Glomerular endothelial cell (primary cell): ENCODE measurements at places on chromosomes 1 and 21.

GRCh38 chr1:210703593-210703992 lies 374.9 kb downstream of the HHAT start:
- no peak for DNase-seq

- DNase-seq, result peak; percentile 81
Measured at GRCh38 chr1:207309745-207310273, 11.7 kb upstream of the CD55 start.

DNA sequence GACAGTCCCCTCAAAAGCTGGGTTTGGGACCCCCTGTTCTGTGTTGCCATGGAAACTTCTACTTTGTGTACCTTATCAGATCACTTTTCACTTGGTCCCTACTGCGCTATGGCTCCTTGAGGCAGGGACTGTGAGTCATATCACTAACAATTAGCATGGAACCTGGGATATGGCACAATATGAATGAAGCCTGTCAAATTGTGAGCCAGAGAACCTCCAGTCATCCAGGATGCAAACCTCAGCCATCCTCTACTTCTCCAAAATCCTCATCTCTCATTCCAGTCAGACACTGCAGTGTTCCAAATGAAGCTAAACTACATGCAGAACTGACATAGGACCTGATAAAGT lies 11.2 kb upstream of the CAPZB start:
- DNase-seq, result no peak

- DNase-seq, result no peak
Measured at GRCh38 chr1:216722821-216723220, 408 bp downstream of the ESRRG start.

- DNase-seq, result no peak
Measured at GRCh38 chr21:41207401-41208375, 39.7 kb downstream of the BACE2 start.

GRCh38 chr1:36944883-36945282 lies 89.4 kb downstream of the GRIK3 start:
- DNase-seq, result no peak

GRCh38 chr1:3539707-3540425 lies 71.4 kb downstream of the MEGF6 start:
- DNase-seq, result no peak

DNA sequence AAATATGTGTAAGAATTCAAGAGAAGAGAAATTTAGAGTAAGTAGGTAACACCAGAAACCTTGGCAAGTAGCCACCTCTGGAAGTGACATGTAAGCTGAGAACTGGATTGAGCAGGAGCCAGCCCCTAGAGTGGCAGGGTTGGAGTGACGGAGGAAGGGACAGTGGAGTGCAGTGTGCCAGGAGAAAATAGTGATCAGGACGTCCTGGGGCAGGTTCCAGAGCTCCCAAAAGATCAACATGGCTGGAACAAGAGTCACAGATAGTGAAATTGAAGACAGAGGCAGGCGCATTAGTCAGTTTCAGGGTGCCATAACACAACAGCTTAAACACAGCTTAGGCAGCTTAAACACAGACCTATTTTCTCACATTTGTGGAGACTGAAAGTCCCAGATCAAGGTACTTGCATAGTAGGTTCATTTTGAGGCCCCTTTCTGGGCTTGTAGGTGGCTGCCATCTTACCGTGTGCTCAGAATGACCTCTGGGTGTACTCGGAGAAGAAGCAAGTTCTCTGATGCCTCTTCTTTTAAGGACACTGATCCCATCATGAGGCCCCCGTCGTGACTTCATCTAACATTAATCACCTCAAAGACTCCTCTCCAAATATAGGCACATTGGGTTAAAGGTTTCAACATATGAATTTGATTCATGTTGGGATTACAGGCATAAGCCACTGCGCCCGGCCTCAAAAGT lies 37.2 kb downstream of the GNPAT start:
- no peak for DNase-seq

GRCh38 chr1:235923466-235924021 lies 56.8 kb upstream of the LYST start:
- no peak for DNase-seq

DNA sequence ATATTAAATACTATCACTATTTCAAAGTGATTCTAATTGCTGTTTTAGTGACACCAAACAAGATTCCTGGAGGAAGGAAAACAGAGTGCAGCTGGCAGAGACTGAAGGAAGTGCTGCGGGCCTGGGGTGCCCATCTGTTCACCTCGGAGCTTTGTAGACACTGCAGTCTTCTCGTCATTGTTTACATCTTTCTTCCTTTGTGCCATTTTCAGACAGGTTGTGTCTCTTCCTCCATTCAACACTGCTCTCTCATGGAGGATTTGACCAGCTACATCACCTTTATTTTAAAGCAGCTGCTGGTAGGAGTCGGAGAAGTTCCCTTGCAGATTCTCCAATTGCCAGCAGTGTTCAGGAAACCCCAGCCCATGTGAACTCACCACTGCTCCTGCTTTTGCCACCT lies 37.3 kb downstream of the ABCA4 start:
- no peak for DNase-seq

GRCh38 chr1:151324390-151324930 lies 2.8 kb downstream of the PI4KB start:
- no peak for DNase-seq

DNA sequence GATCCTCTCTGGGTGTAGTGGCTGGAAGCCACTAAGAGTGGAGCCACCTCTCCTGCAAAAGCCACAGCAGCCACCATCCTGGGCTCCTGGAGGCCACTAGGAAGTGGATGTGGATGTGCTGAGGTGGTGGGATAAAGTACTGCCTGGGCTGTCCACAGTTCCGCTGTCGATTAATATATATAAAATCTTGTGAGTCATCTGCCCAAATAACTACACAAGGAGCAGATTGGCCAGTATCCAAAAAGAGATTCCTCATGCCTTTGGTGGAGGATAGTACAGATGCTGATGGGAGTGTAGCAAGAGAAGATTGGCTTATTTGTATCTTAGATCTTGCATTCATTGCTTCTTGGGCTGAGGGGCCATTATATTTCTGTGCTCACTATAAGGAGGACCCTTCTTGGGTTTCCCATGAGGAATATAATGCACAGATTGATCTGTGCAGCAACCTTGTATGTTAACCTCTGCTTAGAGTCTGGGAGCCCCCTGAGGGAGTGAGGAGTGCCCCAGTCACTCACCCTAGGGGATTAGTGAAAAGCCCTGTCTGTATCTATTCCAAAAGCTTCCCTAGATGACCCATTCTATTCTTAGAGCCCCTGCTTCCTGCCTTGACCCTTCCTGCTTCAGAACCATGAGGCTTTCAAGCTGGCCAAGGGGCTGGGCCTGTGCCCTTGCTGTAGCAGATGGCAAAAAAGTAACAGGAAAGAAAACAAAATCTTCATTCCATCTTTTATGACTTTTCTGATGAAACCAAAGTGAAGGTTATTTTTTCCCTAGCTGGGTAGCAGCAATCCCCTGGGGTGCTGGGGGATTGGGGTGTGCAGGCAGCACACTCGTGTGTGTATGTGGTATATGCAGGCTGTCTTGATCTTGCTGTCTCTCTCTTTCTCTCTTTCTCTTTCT lies 31.7 kb downstream of the RCSD1 start:
- no peak for DNase-seq

- no peak for DNase-seq
Measured at GRCh38 chr1:176866011-176866714, 298.3 kb downstream of the ASTN1 start.

DNA sequence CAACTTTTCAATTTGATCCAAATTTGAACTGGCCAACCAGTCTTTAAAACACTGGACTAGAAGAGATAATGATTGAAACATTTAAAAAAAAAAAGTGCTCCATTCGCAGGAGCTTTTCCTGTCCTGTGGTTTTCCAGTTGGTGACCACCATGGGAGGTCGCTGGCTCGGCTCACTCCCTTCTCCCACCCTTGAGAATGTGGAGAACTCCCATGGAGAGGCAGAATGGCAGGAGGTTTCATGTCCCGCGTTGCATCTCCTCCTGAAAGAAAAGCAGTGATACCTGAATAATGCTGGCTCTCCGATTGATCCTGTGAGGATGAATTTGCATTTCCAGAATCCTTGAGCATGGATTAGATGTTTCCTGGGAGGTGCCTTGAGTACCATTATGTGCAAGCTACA lies 16.5 kb upstream of the MPZL1 start:
- DNase-seq, result no peak

DNA sequence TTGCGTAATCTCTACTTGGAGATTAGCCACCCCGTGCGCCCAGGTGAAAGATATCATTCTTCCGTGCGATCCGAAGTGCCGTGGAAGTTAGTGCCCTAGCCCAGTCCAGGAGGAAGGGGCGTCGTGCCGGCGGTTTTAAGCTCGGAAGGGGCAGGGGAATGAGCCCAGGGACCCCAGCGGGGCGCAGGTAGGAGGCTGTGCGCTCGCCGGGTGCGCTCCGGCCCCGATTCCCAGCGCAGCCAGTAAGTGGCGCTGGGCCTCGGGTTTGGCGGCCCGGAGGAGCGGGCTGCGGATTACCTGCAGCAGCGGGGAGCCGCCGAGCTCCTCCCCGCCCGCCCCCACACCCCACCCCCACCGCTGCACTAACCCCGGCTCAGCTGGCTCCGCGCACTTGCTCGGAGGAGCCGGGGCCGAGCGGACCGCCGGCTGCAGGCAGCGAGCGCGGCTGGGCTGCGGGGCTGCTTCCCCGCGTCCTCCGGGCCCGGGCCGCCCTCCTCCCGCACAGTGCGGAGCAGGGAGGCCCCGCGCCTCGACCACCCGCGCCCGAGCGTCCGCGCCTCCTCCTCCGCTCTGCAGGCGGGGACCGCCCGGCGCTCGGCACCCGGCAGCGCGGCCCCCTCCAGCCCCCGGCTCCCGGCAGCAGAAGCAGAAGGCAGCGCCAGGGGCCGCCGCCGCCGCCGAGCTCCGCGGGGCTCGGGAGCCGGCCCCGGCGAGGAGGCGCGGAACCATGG lies at the start of gene RYR2:
Gene RYR2, plus strand, starts transcription at position 390 of the 731 bp plus-strand sequence. Its CDS starts 338 bp downstream, at position 728.
- no peak for DNase-seq

GRCh38 chr1:26281971-26282370 lies 2.1 kb downstream of the SH3BGRL3 start:
- no peak for DNase-seq

GRCh38 chr1:239718997-239719628 lies 332.7 kb downstream of the CHRM3 start:
- DNase-seq, result no peak

GRCh38 chr1:100332331-100332730 lies 20.0 kb upstream of the CDC14A start:
- DNase-seq, result no peak

DNA sequence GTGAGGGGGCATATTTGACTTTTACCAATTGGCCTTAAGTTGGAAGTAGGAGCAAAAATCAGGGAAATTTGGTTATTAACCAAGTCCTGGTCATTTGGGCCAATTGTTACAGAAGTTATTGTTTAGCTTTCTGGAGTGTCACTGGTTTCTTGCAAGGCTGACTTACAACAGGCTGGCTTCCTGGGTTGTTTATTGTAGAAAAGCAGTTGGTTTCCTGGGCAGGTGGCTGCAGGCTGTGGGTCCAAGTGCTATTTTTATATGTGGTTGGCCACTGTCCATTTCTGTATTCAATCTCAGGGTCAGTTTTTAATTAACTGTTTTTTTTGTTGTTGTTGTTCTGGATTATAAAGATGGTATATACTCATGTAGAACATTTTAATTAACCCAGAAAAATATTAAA lies 174.1 kb downstream of the KCNJ6 start:
- no peak for DNase-seq

- DNase-seq, result no peak
Measured at GRCh38 chr1:94619731-94620130, 78.2 kb upstream of the F3 start.
